Dorsolateral prefrontal cortex (tissue), 122 donors: ENCODE measurements at places on chromosomes 2 and 18.

DNA sequence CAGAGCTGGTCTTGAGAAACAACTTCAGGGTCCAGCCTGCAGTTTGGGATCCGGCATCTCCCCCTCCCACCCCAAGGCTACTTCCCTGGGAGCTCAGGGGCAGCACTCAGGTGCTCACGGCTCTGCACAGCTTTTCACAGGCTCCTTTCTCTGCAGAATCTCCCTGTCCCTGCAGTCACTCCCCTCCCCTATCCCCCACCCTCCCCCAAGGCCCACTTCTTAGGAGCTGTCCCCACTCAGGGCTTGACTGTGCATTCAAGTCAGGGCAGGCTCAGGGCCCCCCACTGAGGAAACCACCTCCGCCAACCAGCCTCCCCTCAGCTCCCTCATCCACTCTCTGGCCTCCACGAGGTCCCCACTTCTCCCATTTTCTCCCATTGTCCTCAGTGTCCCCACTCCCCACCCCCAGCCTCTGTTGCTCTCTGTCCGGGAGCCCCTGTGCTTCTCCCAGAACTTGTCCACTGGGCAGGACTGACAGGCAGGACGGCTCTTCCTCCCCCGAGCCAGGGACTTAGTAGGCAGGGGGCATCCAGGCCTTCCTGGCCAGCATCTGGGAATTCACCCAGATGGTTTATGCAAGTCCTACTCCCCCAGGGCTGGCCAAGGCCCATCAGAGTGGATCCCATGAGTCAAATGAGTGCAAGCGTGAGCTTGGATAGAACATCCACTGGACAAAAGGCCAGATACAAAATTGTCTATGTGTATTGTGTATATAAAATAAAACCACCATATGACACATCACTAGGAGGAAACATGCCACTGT lies 7.6 kb downstream of the NMUR1 start:
- no peak for DNase-seq

DNA sequence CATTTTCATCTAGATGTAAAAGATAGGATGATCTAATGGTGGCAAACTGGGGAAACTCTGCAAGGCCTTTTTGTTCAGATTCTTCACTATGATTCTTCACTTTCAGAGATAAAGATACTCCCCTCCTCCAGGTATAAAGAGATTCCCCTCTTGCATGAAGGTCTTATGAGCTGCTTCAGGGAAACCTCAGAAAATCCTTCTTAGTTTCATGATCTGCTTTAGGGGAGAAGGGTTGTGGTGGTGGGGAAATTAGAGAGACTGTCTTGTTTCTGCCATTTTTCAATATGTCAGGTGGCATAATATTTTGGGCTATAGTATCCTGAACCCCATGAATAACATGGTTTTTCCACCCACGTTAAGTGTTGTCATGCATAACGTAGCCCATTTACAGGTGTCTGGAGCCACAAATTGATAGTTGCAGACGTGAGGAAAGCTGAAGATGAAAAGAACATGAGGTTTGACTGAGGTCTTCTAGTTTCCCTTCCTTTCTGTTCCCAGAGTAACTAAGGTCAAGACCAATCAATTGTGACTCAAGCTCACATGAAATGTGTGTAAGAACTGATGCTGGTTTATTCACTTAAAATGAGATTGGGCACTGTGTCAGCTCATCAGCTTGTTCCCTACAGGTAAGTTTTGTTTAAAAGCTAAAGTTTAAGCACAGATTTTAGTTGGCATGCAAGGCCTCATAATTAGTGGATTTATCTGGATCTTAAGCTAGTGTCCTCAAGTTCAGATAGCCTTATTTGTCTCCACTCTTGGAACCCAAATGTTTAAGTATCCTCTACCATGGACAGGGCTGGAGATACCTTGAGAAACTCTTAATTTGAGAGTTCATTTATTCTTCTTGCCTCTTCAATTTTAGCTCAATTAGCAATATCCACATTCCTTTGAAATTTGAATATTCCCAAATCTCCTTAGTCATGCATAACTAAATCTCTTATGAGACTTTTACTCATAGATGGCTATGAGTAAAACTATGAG lies 304.5 kb upstream of the FANCL start:
- no peak for DNase-seq

DNA sequence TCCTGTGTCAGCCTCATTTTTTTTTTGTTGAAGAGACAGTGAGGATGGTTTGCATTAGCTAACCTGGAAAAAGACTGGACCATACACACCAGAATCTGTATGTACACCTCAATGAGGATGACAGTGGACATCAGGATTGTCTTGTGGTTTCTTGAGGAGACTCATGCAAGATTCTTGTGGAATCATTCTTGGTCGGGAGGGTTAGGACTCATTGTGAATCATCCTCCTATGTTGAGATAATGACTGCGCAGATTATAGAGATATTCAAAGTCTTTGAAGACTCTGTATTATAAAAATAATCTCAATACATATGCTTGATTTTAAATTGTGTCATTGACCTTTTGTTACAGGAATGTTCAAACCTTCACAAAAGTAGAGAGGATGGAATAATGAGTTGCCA lies 49.1 kb upstream of the DOCK10 start:
- DNase-seq, result no peak

DNA sequence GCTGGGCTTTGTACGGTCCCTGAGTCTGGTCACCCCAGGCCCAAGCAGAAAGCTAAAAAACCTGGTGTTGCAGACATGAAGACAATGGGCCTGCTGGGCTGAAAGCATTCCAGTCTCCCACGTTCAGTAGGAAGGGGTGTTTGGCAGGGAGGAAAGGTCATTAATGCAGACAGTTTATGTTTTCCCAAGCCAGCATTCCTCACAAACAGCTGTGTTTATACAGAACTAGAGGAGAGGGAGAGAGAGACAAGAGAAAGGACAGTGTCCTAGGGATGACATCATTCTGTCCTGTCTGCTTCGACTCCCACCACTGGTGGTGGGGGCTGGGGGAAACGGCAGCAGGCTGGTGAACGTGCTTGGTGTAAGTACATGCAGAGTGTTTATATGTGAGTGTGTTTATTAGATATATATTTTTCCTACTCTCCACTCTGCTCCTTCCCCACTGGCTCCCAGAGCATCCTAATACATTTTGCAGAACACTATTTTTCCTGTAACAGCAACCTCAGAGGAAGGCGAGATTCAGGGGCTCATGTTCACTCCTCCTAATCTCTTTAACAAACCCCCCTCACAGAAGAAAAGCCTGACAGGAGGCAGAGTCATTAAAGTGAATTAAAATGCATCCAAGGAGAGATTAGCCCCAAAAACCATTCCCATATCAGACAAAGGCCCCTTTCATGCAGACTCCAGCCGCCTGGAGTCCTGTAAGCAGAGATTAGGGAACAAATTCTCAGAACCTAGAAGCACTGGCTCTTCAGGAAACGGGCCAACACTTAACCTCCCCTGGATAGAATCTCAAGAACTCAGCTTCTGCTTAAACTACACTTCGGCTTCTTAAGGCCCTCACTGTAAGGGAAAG lies 380.4 kb downstream of the TNS1 start:
- peak; percentile 19 for DNase-seq

- no peak for DNase-seq
Measured at GRCh38 chr2:29583104-29583503, 338.3 kb downstream of the ALK start.

DNA sequence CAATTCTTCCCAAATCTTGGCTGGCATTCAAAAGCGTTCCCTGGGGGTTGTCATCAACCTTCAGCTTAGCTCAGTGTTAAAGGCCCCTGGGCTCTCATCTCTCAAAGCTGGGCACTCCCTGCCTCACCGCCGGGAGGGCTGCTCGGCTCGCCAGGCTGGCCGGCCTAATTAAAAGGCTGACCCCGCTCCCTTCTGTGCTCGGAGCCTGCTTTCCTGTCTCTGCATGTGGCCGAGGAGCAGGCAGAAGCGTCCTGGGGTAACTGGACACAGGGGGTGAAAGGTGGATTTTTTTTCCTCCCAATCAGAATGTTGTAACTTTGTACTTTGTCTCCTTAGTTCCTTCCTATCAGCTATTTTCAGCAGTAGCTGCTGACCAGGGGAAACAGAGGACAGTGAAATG lies 231.1 kb downstream of the GBX2 start:
- no peak for DNase-seq

GRCh38 chr2:9770308-9771100 lies 72.8 kb upstream of the TAF1B start:
- peak; percentile 68 for DNase-seq

- no peak for DNase-seq
Measured at GRCh38 chr2:222732489-222733178, 61.2 kb downstream of the MOGAT1 start.

GRCh38 chr2:29055601-29056000 lies 18.7 kb downstream of the PCARE start:
- no peak for DNase-seq
